ENCODE measurements at places on chromosomes 16 and 17. TPM values are rescaled to one million over a fixed set of nuclear protein-coding genes. Genes with fewer than 3 reads are reported as not detected.
A peak's percentile ranks its signal among the peaks of the same experiment; 100 is the strongest.

GRCh38 chr17:8173871-8174322 lies 2.3 kb downstream of the TMEM107 start:
- DNase-seq = no peak

DNA sequence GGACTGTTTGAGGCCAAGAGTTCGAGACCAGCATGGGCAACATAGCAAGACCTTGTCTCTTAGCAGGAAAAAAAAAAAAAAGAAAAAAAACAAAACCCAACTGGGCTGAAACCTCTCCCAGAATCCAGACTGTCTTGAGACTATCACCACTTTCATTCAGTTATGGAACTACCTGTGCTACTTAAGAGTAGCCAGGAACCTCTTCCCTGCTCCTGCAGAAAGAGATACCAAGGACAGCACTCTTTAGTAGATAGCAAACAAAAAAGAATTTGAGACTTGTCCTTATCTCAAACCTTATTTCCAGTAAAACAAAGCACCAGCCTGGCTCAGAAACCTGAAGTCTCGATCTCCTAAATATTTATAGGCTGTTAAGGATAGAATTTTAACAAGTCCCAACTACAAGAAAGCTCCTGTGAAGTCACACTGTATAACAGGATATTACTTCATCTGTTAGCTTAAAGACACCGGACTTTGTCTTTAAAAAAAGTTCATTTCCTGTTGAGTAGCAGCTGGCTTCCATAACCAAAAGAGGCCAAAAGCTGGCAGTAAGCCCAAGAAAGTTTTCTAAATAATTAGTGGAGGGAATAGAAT lies 5.1 kb downstream of the CDR2 start:
- DNase-seq = peak; percentile 63

DNA sequence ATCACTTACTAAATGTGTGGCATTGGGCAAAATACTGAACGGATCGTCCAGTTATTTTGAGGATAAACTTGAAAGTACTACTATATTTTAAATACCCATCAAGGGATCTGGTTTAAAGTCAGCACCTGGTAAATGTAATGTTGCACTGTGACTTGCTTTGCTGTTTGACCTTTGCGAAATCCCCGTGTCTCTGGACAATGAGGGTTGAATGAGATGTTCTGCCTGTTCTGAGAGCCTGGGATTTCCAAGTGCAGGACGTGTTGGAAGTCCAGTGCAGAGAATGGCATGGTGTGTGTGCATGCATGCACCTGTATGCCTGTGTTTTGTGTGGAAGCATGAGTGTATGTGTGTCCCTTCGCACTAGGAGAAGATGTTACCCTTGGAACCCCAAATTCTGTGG lies 106.6 kb downstream of the N4BP1 start:
- DNase-seq = peak; percentile 12

GRCh38 chr17:64515419-64515818 lies 8.6 kb downstream of the CEP95 start:
- no peak for DNase-seq

GRCh38 chr17:15261802-15262290 lies 3.3 kb downstream of the PMP22 start:
- peak; percentile 60 for DNase-seq

DNA sequence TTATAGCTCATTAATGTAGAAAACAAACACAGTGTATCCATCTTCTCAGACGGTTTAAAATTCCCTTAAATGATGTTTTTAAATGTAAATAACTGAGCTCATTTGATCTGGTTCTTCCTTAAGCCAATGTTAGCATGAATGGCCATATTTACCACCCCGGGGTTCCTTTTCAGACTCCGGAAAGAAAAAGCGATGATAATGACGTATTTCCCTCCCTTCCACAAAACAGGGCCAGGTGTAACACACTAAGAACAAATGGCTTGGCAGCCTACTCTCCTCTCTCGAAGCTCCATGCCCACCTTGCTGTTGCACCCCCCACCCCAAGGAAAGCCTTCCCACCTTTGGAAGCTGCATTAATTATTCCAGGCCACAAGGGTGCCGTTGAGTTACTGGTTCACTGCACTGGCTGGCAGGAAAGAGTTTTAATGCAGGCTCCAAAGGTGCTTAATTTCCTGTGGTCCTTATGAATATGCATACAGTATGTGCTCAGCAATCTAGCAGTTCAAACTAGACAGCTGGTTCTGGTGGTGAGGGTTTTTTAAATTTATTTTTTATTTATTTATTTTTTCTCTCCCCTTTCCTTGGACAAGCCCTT lies 378.9 kb downstream of the WWOX start:
- DNase-seq = no peak

- no peak for DNase-seq
Observed at GRCh38 chr17:50787106-50787505, 19.8 kb upstream of the ANKRD40CL start.

DNA sequence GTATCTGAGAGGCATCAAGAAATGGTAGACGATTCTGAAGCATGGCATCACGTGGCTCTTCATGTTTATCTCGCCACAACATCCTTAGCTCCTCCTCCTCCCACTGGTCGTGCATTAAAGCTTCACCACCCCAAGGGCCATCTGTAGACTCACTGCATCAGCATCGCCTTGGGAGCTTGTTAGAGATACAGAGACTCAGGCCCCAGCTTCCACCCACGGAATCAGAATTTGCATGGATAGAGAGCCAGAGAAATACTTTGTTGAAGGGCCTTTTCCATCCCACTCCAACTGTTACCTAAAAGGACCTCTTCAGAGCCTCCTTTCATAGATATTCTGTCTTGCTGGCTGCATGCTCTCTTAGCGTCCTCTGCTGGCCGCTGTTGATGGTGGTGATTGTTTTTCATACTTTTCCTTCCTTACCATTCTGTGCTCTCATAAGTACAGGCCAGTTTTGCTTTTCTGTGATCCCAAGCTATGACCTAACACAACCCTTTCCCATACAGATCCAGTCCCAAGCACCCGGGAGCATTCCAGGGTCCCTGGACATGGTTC lies 1049.4 kb upstream of the EEF2KMT start:
- DNase-seq = no peak

DNA sequence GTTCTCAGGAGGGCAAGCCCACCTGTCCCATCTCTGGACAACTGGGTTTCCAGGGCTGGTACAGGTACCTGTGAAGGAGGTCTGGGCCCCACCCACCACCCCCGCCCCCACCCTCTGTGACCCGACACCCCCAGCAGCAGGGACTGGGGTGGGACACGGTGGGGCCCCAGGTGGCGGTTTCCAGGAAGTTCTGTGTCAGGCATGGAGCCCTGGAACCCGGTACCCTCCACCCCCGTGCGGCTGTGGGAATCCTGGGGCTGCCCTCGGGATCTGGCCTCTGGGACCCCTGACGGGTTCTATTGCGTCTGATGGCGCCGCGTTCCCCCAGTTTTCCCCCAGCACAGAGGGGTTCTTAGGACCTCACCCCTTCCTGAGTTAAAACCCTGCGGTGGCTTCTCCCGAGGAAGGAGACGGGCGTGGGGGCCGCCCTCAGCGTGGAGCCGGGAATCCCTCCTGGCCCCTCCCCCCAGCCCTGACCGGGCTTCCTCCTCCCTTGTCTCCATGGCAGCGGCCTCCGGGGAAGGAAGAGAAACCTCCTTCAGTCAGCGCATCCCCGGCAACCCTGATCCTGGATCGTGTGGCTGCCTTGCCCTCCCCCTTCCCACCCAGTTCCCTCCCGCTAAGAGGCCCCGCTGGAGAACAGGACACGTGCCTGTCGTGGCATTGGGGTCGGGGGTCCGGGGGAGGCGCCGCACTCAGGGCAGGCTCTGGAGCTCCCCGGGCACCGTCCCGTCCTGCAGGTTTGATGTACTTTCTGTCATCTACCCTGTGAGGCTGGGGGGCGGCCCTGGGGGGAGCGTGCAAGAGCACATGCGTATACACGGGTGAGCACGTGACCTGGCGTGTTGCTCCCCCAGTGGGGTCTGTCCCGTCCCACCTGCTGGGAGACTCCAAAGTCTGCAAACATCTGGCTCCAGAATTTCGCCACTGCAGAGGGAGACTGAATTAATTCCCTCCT lies 30.3 kb downstream of the CACNA1H start:
- DNase-seq = peak; percentile 65

DNA sequence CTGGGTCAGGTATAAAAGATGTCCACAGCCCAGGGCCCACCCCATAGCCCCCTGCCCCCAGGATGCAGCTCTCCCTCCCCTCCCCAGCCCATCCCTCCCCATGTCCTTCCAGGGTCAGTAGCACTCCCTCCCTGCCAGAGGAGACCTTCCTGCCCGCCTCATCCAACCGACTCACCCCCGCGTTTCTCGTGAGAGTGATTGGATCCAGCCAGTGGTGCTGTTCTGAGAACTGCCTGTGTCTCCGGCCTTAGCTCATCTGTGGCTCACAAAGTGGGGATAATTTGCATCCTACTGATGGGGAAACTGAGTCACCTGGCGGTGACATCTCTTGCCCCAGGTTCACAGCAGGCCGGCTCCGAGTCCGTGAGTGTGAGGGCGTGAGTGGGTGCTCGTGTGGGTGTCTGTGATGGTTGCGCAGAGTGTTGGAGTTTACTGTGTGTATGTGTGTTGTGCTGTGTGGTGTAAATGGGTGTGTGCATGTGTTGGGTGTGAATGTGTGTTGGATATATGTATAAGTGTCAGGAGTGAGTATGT lies 90.7 kb upstream of the GSE1 start:
- DNase-seq = no peak

DNA sequence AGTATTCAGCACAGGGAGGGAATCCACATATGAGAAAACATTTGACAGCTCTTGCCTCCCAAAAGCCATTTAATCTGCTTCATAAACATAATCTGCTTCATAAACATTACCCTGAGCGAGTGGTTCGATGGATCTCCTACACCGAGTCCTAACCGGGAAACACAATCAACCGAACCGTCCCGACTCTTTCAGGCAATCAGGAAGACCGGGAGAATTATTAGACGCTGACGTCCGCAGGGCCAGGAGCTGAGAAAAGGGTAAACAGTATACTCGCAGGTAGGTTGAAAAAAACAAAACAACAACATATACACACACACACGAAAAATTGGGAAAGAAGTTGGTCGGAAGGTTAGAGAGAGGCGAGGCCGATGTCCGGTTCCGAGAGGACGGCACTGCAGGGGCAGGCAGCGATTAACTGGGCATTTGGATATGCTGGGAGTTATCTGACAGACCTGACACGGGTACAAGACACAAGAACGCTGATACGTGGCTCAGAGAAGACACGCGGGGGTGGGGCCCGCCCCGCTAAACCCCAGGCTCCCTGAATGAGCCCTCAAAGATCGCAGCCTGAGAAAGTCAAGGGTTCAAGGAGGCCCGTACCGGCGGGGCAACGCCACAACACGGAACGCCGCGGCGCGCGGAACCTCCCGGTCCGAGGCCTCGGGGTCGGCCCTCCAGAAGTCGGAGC lies 585 bp downstream of the AP1G1 start:
- peak; percentile 45 for DNase-seq

DNA sequence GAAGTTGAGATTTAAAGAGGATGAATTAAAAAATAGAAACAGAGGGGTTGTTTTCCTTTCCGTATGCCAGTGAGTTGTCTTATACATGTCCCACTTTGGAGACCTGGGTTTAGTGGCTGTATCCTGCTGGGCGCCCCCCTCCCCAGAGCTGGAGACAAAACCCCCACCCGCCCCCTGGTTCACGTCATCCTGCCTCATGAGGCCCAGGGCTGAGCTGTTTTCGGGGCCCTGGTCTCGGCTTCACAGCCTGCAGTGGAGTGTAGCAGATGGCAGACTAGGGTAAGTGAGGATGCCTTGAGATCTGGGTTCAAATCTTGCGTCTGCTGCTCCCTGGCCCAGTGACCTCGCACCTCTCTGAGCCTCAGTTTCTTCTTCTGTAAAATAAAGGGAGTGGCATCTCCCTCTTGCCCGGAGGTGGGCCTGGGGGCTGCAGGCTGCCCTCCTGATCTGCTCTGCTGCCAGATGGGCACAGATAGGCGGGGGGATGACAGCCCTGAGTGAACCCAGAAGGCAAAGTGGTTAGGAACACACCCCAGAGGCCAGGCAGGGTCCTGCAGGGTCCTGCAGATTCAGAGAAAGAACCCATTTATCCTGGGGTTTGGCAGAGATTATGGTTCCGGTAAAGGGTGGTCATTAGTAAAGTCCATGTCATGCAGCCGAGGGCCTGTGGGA lies 45.1 kb downstream of the SOCS3 start:
- DNase-seq = no peak

DNA sequence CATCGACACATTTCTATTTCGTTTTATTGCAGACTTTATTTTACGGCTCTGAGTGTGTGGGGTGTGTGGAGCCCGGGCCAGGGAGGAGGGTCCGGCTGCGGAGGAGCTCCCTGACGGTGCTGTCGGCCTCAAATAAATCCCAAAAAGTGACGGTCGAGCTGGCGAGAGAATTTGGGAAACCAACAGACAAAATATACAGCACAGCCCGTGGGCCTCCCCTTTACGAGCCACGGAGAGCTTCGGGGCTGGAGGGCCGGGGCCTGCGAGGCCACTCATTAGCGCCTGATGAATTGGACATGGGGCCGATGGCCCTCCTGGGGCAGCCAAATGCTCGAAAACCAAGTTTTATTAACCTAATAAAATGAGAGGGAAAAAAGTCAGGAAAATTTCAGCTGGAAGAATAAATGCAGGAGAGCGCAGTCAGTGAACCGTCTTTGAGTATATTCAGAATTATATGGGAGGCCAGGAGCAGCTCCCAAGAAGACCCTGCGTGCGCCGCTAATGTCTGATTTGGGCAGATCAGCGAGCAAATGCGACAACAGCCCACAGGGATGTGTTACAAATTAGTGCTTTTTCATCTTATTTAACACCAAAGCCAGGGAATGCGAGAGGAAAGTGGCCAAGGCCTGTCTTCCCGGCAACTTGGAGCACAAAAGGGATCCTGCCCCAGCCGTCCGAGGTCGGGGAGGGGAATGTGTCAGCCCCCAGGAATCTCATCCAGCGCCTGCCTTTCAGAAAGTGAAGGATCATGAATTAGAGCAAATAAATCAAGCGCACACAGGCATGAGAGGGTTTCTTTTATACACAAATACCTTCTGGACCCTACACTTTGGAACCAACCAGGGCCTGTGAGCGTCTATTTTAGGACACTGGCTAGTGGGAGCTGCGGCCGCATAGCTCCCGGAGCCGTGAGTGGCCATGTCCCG lies 249.1 kb downstream of the C16orf95 start:
- no peak for DNase-seq

GRCh38 chr17:10205549-10206185 lies 7.3 kb upstream of the GAS7 start:
- no peak for DNase-seq

- no peak for DNase-seq
Observed at GRCh38 chr17:38746849-38747462, 1.2 kb downstream of the PCGF2 start.

GRCh38 chr16:57999971-58000705 lies at the start of gene ZNF319:
Gene ZNF319 (minus strand): TSS chr16:58000672. CDS start chr16:57998265, 2,407 bp downstream.
- no peak for DNase-seq

SPNS1 gene
- total RNA-seq = 14.8 TPM

FSCN2 gene
- total RNA-seq = 1.7 TPM

IRF8 gene
- total RNA-seq = 12.2 TPM

NPIPA2 gene
- total RNA-seq = not detected

MAP2K6 gene
- 20.1 TPM for total RNA-seq

GCGR gene
- not detected for total RNA-seq

NFAT5 gene
- 45.6 TPM for total RNA-seq
